ENCODE measurements at places on chromosomes 16 and 17. TPM values are rescaled to one million over a fixed set of nuclear protein-coding genes. Genes with fewer than 3 reads are reported as not detected.

ZNF785 gene
- total RNA-seq = 6.7 TPM

CPHXL2 gene
- total RNA-seq = not detected

GDPD3 gene
- 3.0 TPM for total RNA-seq

ASB16 gene
- 8.9 TPM for total RNA-seq

DNA sequence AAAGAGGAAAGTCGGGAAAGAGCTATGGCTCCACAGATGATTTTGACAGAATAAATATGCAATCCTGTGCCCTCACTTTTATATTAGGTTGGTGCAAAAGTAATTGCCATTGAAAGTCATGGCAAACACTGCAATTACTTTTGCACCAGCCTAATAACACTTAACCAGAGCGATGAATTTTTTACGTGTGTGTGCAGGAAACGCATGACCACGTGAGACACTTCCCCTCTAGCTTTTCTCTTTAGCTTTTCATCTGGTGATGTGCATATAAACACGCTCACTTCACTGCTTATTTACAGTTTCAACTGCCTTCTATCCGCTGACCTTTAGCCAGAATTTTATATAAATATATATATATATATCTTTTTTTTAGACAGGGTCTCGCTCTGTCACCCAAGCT is 216.3 kb upstream of the PSMD7 start:
- DNase-seq = no peak

DNA sequence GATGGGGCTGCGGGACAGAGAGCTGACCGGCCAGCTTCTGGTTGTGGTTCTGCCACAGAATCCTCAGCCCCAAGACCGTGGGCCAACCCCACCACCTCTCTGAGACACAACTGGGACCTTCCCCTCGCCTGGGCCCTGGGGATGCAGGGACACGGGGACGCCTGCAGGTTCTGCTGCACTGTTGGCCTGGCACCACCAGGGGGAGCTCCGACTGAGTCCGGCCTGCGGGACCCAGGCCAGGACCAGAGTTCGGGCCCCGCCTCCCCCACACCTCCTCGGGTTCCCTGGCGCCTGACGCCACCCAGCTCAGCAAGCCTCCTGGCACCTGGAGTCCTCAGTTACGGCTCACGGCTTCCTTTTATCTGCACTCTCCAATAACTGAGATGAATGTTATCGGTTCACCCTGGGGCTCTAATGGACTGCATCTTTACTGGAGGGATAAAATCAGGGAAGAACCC is 27.3 kb downstream of the TBC1D16 start:
- DNase-seq = peak; percentile 91

- DNase-seq = no peak
Measured at GRCh38 chr17:44362459-44362948, 1.1 kb downstream of the FAM171A2 start.

DNA sequence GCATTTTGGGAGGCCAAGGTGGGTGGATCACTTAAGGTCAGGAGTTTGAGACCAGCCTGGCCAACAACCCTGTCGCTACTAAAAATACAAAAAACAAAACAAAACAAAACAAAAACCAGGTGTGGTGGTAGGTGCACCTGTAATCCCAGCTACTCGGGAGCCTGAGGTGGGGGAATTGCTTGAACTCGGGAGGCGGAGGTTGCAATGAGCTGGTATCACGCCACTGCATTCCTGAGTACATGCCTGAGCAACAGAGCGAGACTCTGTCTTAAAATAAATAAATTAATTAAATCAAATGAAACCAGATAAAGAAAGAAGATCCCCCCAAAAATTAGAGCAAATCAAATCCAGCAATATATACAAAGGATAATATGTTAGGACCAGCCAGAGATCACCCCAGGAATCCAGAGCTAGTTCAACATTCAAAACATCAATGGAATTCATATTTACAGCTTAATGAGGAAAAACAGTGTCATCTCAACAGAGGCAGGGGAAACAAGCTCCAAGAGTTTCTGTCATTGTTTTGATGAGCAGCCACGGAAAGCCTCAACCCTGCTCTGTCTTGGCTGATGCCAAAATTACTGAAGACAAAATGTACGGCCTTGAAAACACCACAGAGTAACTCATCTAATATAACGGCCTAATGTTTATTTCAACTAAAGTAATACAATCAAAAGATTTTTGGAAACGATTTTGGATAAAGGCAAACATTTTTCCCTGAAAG is 3.7 kb downstream of the PEMT start:
- DNase-seq = no peak

DNA sequence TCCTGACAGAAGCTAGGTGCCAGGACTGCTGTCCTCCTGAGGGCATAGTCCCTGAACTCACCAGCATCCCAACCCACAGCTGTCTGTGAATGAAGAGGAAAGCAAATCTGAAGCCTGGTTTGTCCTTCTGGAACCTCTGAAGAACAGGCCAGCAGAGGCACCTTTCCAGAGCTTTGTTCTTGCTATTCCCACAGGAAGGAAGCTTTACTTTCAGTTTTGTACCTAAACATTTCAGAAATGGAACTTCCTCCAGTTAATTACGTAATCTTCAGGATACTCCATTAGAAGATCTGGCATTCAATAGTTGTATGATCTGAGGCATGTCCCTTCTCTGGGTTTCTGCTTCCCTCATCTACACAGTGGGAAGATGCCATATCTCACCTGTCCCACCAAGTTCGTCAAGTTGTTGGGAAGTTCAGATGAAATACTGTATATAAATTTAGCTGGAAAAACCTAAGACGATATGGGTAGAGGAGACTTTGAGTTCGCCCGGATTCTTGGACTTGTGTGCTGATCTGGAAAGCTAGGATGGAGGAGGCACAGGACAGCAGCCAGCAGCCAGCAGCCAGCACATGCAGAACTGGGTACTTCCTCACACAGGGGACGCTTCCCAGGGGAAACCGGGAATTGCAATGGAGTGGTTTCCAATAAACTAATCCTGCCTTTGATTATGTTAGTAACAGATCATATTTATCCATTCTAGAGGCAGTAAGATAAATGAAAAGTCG is 22.4 kb downstream of the NXPH3 start:
- no peak for DNase-seq

GRCh38 chr17:4553669-4554068 is 1.5 kb downstream of the MYBBP1A start:
- DNase-seq = no peak

GRCh38 chr17:41909088-41909487 is 9.7 kb downstream of the ACLY start:
- DNase-seq = no peak

GRCh38 chr17:49783071-49783715 is 5.3 kb upstream of the KAT7 start:
- no peak for DNase-seq

GRCh38 chr17:51261024-51261963 is 948 bp downstream of the UTP18 start:
- peak; percentile 88 for DNase-seq

DNA sequence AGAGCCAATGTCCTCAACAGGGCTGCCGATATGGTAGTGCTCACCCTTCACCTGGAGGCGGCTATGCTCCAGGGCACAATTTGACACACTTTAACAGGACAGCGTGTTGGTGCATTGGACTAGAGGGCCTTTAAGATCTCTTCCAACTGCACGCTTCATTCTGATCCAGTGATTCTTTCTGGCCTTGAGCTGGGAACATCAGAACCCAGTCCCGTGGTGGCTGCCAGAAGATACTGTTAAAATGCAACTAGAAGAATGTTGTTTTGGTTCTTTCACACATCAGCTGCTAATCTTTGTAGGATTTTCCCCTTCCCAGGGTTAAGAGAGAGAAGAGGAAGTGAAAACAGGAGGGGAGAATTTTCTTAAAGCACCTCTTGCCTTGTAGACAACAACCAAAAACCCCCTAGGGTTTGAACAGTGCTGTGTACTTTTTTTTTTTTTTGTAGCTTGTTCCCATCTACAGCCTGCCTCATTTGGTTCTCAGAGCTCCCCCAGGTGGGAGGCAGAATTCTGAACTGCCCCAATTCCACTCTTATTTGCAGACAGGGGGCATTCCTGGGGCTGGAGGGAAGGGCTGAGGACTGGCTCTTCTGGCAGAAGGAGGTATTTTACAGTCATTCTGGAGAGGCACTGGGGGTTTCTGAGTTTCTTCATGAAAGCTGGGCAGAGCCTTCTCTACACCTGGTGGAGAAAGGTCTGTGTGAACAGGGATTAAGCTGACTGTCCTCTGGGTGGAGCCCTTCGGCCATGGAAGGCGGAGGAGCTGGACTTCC is 32.4 kb downstream of the SMARCE1 start:
- DNase-seq = no peak
